ENCODE measurements at places on chromosomes 12 and 14.

DNA sequence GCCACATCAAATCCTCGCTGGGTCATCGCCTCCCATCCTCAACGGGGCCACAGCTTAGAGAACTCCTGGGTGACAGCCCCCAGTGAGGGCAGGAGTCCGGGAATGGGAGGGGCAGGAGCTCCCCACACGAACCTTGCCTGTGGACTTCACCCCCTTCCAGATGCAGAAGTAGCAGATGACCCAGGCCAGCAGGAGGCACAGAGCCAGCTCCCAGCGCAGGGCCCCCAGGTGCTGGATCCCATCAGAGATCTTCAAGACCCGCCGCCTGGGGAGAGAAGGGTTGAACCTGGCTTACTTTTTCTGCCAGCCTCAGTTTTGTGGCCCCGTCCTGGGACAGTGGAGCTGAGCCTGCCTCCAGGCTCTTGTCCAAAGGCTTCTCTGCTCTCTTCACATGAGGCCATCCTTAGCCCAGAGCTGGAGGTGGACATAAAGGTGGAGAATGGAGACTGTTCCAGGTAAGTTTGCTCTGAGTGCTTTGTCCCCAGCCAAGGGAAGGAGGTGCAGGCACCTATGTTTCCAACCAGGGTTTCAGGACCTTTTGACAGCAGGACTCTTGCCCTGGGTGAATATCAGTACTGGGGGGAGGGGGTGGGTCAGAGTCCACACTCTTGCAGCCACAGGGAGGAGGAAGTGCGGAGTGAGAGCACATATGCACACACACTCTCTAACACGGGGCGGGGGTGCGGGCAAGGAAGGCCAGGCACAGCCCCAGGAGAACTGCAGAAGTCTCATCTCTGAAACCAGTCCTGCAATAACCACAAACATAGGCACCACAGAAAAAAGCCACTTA is 23.3 kb upstream of the SLC6A12 start:
- no peak for DNase-seq

DNA sequence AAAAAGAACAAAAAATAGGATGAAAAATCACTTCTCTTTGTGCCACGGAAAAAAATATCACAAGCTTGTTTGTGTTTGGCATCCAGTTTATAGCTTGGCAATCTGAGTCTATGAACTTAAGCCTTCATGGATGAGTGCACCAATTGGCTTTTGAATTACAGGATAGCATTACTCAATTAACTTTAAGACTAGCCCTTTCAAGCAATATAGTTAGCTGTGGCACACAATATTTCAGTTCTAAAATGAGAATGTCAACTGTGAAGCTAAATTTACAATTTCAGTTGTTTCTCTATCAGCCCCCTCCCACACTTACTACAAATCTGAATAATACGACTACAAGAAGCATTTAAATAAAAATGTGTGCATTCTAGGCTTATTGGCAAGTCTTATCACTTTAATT is 8.3 kb downstream of the RERG start:
- DNase-seq: no peak

- DNase-seq: no peak
Observed at GRCh38 chr14:66503532-66503931, 4.4 kb upstream of the GPHN start.

DNA sequence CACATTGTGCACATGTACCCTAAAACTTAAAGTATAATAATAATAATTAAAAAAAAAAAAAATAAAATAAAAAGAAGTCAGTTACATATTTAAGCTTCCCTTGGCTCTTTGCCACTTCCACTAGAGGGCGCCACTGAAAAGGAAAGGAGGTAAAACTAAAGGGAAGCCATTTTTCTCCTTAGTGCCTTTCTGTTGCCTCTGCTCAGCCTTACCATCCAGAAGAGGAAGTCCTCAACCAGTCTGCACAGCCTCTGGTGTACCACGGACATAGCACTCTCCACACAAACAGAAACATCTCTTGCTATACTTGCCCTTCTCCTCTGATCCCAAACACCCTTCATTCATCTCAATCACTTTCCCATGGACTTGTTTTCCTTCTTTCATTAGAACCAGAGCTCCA is 169.0 kb upstream of the EEA1 start:
- DNase-seq: peak; percentile 61

DNA sequence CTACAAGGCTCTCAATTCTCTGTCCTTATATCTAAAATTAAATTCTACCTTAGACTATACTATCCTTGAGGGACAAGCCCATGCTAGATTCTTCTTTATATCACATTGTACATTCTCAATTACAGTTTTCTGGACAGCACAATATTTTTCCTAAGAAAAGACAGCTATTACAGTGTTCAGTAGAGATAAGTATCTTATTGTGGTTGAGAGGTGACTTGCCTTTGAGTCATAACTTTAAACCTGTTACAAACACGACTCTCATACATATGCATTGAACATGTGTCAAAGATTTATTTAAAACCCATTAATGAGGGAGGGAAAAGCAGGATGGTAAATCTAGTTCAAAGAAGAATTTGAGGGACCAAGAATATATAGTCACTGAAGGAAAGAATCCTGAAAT is 61.1 kb downstream of the TPH2 start:
- DNase-seq: no peak

- DNase-seq: no peak
Observed at GRCh38 chr12:42217656-42218055, 20.4 kb downstream of the YAF2 start.

DNA sequence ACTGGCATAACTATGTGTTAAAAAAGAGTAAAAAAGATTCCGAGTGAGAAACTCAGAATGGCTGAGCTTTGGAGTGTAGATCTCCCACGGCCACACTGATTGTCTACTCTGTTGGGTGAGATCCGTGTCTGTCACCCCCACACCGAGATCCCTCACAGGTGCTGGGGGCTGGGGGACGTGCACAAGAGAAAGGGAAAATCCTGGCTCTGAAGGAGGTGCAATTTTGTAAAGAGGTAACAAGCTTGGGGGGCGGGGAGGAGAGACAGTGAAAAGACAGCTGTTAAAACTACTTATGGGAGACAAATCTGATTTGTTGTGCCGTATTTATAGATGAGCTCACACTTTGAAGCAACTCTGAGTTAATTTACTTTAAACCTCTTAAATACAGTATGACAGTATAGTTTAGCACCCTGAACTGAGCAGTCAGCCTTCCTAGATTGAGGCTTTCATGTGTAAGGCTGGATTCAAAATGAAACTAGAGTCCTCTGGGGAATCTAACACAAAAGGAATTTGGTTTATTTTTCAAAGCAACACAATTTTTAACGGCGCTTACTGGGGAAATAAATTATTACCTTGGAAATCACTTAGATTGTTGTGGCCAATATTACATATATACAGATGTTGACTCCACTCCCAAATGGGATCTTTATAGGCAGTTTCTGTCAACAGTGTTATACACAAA is 167.4 kb upstream of the RGS6 start:
- no peak for DNase-seq

DNA sequence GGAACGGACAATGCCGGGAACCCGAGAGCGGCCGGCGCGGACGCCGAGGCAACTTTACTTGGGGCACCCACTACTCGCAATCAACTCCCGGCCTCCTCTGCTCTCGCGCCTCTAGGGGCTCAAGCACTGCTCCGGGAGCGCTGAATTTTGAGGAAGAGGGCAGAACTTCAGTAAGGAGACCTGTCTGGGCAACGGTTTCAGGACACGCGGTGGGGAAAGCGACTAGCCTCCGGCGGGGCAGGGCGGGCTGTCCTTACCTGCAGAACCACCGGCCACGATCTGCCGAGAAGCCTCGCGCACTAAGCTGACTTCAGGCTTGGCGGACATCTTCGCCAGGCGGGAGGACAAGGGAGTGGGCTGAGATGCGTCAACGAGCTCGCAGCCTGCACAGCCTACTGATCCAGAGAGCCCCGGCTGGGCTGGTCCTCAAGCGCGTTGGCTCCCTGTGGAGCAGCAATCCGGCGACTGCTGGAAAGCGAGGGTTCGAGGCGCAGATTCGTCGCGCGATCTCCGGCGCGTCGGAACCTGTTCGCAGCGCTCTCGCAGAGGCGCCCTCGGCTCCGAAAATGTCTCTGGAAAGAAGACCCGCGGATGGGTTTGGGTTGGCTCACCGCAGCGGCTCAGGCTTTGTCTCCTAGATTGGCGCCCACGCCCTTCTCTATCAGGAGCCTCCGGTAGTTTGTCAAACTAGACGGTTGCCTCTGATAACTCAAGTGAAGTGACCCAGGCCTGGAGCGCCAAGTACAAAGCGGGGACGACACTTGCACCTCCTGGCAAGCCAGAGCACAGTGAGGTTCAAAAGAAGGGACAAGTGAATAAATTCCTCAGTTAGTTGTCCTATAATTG is at the start of gene SLC25A21:
Gene SLC25A21 (minus strand): TSS at position 583 of the 846 bp plus-strand sequence.
- no peak for DNase-seq

DNA sequence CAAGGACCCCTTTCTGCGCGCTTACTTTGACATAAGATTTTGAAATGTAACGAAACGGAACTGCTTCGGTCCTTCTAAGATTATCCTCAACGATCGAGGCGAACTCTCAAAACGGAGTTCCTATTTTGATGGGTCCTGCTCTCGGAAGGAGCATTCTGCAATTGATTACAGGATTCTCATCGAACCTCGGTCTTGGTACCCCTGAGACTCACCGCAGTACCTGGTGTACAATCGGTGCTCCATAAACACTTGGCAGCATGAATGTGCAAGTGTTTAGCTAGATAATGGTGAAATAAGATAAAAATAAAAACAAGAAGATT is 530 bp upstream of the NEMF start:
- DNase-seq: no peak

DNA sequence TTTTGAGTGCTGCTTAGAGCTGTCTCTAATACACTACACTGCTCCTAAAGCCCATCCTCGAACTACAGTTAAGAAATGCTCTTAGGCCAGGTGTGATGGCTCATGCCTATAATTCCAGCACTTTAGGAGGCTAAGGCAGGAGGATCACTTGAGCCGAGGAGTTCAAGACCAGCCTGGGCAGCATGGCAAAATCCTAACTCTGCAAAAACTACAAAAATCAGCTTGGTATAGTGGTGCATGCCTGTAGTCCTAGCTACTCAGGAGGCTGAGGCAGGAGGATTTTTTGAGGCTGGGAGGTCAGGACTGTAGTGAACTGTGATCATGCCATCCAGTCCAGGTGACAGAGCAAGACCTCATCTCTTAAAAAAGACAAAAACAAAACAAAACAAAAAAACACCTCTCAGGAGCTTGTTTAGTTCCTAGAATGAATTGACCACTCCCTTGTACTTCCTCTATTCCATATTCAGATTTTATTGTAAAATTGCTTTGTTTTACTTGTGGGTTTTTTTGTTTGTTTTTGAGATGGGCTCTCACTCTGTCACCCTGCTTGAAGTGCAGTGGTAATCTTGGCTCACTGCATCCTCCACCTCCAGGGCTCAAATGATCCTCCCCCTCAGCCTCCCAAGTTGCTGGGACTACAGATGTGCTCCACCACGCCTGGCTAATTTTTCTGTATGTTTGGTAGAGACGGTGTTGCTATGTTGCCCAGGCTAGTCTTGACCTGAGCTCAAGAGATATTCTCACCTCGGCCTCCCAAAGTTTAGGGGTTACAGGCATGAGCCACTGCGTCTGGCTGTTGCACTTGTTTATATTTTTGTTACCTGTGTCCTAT is 13.6 kb downstream of the MDM2 start:
- DNase-seq: no peak

GRCh38 chr12:106918746-106919145 is 37.0 kb upstream of the TMEM263 start:
- no peak for DNase-seq

DNA sequence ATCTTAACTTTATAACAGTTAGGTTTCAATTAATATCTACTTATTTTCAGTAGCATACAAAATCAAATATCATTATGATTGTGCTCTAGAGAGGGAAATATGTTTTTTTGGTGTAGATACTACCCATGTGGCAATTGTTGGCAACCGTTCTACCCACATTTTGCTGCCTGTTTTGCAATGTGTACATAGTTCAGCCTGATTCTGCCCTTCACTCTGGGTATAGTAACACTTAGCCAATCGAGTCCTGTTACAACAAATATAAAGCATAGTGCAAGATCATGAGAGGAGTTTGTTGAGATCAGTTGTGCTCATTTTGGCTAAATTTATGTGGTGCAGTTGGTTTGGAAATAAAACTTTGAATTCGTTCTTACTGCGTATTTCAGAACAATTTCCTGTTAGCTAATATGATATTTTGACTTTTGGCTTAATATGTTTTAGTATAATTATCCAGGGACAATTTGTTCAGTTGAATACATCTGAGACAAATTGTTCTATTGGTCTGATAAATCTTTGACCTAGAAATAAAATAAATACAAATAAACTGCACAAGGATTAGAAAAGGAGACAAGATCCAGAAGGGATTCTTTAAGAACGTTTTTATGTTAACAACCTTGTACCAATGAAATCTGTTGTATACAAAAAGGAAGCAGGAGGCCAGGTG is 76.9 kb downstream of the ATF7IP start:
- no peak for DNase-seq

DNA sequence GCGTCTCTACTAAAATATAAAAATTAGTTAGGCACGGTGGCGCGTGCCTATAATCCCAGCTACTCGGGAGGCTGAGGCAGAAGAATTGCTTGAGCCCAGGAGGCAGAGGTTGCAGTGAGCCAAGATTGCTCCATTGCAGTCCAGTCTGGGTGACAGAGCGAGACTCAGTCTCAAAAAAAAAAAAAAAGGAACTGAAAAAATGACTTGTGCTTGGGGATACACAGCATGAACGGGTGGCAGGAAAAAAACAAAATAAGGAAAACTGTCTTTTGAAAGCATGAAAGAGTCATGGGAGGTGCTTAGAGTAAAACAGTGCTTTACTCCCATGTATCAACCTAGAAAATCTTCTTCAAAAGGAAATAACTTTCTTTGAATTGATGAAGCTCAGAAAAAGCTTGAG is 80.8 kb downstream of the TMTC1 start:
- no peak for DNase-seq

GRCh38 chr12:64431791-64432190 is 20.1 kb upstream of the TBK1 start:
- DNase-seq: no peak

GRCh38 chr14:98913967-98914650 is 357.9 kb downstream of the BCL11B start:
- no peak for DNase-seq

- no peak for DNase-seq
Observed at GRCh38 chr14:75970989-75971388, 10.8 kb downstream of the TGFB3 start.

- DNase-seq: no peak
Observed at GRCh38 chr14:101253948-101254347, 307.3 kb upstream of the DIO3 start.
